Stimulated activated CD8-positive, alpha-beta memory T cell treated with anti-CD3 and anti-CD28 coated beads, Interleukin-4, amount 100 ng/mL, for 48 hours (primary cell): ENCODE measurements at places on chromosomes 11 and 22.
A peak's percentile ranks its signal among the peaks of the same experiment; 100 is the strongest.

GRCh38 chr11:72668629-72669347 lies 5.4 kb downstream of the PDE2A start:
- DNase-seq, result peak; percentile 82

DNA sequence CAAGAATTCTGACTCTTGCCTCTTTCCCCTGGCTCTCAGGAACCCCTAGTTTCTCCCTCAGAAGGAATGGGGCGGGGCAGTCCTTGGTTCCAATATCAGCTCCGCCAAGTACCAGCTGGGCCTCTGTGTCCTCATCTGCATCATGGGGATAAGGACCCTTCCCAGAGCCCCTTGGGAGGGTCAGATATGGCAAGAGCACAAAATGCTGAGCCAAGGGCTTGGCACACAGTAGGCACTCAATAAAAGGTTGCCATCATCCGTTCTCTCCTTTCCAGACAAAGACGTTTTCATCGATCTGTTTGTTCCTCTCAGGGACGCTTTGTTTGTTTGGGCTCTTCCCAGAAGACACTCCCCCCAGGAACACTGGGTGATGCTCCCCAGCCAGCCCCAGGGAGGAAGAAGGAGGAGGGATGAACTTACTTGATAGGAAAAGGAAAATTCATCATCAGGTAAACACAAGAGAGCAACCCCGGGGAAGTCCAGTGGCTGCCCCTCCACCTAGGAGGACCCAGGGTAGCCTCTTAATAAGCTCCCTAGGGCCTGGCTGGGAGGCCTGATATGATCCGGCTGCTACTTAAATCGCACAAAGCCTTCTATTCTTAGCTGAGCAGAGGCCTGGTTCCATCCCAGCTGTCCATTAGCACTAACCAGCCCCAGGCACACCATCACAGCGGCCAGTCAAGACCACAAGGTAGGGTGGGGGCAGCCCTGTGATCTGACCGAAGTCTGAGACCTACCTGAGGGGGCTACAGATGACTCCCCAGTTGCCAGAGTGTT lies 19.6 kb downstream of the GDPD5 start:
- DNase-seq, result no peak

DNA sequence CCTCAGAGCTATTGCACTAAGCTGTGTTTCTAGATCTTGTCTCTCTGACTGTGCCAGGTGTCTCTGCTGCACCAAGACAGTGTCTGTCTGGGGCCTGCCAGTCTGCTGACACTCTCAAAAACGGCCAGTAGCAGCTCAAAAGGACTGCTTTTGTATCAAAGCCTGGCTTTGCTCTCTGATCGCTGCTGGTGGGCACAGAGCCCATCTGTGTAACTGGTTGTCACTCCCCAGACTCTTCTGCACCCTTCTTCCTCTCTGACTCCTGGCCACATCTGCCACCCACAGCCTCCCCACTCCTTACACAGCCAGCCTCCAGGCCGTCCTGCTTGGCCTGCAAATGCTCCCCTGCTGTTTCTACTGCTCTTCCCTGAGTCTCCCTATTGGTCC lies 26.5 kb downstream of the MED15 start:
- DNase-seq, result no peak

DNA sequence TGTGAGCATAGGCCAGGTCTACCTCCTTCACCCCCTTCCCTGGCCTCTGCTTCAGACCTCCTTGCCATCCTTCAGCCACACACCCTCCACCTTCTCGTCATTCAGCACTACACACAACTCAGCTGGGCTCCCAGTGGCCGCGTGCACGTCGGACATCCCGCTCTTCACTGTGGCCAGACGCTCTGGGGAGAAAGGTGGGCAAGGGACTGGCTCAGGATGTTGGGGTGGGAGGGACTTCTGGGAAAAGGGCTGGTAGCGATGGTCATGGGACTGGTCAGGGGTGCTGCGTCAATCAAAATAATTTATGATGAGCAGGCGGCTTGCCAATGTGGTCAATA lies 11.6 kb downstream of the IGSF22 start:
- DNase-seq, result no peak

DNA sequence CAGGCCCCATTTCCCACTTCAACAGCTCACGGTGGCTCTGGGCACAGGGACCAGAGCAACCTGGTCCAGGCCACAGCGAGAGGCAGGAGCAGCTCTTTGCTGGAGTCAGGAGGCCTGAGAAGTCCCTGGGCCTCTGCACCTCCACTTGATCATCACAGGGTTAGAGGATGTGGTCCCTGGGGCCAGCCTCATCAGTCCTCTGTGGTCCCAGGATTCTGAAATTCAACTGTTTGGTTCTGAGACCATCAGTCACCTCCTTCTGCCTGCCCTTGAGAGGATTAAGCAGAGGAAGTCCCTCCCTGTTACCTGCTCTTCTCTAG lies 24.9 kb upstream of the CBX7 start:
- DNase-seq, result peak; percentile 23
